ENCODE measurements at places on chromosomes 6 and 20.

DNA sequence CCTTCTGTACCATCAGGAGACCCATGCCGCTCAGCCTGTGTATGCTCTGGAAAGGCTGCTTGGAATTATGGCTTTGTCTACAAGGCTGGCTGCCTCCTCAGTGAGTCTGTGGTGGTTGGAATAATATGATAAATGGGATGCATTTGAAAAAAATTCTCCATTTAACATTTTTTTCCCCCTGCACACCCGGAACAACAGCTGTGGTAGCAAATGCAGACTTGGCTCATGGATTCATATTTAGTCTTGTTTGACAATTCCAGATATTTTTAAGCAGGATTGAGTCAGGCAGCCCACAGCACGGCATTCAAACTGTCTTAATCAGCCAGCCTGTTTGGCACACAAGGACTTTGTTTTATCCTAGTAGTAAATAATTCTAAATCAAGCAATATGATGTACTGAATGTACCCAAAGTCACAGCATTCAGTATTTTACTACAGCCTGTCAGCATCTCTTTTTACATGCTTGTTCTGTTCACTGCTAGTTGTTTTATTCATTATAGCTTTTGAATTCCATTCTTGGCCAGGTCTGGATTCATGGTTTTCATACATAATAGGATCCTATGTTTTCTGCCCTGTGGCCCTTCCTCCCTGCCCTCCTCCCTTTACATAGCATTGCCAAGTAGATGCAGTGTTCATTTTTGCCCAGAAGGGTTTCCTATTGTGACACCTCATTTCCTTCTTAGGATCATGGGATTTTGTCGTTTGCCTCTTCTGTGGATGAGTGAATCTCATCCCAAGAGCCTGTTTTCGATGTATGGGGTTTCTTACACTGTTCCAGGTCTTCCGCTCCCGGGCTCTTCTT is 68.1 kb downstream of the LRRC1 start:
- DNase-seq, result no peak

GRCh38 chr6:168473197-168473596 is 32.2 kb downstream of the SMOC2 start:
- no peak for DNase-seq

DNA sequence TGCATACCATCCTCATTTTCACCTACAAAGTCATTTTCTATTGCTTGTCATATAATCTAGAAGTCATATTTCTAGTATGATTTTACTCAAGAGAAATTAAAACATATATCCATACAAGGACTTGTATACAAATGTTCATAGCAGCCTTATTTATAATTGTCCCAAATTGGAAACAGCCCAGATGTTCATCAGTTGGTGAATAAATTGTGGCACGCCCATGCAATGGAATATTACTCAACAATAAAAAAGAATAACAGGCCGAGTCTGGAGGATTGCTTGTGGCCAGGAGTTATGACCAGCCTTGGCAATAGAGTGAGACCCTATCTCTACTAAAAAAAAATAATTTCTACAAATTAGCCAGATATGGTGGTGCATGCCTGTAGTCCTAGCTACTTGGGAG is 28.8 kb downstream of the C6orf163 start:
- DNase-seq, result no peak

DNA sequence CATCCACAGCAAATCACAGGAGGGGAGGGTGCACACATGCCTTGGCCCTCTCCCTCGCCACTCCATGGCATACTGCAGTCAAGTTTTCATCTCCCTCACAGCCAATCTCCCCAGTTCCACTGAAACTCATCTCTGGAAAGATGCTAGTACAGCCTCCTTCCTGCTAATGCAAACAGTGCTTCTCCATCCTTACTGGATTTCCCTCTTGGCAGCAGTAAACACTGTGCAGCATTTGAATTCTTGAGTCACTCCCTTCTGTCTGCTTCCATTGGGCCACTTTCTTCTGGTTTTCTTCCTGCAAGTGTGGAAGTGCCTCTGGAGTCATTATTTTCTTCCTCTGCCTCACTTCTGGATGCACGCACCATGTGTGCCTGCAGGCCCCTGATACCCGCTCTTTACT is 460.3 kb downstream of the QKI start:
- no peak for DNase-seq

DNA sequence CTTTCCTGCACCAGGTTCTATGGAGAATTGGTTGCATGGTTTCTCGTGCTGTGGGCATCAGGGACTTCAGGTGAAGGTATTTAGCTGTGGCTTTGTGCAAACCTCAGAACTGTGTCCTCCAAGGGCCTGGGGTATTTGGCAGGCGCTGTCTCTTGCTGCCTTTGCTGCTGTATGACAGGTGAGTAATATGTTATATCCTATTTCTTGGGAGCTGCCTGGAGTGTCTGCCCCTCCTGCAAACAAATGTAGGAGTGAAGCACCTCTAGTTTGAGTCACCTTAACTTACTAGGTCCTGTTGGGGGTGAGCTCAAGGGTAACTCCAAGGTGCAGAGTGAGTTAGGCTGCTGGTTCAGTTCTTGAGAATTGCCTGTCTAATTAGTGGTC is 177.7 kb upstream of the RNF24 start:
- DNase-seq, result no peak

DNA sequence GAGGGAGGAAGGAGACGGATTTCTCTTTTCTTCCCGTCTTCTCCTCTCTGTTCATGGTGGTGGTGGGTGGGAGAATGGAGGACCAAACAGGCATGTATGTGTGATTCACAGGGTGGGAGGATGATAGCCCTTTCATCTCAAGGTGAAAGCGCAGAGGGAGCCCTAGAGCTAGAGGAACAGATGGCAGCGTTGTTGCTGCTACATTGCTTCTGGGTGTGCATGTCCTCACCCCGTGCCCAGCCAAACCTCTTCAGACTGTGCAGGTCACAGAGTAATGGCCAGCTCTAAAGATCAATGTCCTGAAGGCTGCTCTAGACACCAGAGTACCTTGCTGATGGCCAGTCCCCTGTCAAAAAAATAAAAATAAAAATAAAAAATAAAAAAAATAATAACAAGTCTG is 301.8 kb downstream of the TBC1D7 start:
- no peak for DNase-seq

- no peak for DNase-seq
Measured at GRCh38 chr6:52515219-52515960, 61.5 kb downstream of the TRAM2 start.

All from stimulated activated CD4-positive, alpha-beta T cell treated with anti-CD3 and anti-CD28 coated beads, TNF-alpha, amount 100 ng/mL, for 4 hours (primary cell).